HS-5 (cell line): ENCODE measurements at places on chromosomes 6 and 20.

- DNase-seq: no peak
Observed at GRCh38 chr6:156068881-156069280, 613.2 kb upstream of the NOX3 start.

DNA sequence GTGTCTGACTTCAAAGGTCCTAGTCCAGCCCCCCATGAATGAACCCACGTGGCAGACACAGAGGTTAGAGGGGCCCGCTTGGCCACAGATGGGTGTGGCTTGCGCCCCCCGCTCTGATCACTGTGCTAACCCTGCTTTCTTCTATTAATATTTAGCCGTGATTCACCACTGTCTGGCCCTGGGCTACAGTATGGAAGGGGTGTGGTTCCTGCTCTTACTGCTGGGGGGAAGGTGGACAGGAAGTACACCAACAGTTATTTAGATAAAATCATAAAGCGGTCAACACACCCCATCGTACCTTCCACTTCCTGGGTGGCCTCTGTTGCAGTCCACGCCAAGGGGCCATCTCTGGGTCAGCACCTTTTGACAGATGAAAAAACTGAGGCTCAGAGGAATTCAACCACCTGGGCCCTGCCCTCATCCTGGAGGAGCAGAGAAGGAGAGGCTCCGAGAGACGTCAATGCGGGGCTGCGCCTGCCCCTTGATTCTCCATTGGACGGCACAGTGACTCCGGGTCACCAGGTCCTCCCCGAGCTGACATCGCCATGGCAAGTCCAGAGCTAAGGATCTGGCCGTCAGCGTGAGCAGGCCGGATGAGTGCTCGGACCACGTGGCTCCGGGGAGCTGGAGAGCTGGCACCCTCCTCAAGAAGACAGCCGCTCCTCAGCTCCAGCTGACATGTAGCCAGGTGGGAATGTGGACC is 206.3 kb downstream of the PREX1 start:
- DNase-seq: peak; percentile 55

- DNase-seq: no peak
Observed at GRCh38 chr6:45728674-45729073, 287.0 kb downstream of the CLIC5 start.

- no peak for DNase-seq
Observed at GRCh38 chr20:47770935-47771334, 14.3 kb downstream of the SULF2 start.

DNA sequence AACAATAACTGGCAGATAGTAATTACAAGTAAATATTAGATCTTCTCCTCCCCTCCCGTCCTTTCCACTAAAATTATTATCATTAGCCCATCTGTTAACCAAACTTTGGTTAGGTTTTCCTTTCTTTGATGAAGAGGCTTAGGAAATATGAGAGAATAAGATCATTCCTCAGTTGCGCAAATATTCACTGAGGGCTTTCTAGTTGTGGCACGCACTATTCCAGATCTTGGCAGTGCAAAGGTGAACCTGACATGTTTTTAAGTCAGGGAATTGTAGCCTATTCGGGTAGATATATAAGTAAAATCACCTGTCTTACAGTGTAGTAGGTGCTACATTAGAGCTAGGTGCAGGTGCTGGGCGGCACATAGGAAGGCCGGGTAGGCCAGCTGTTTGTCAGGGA is 31.1 kb downstream of the RNF217 start:
- no peak for DNase-seq

DNA sequence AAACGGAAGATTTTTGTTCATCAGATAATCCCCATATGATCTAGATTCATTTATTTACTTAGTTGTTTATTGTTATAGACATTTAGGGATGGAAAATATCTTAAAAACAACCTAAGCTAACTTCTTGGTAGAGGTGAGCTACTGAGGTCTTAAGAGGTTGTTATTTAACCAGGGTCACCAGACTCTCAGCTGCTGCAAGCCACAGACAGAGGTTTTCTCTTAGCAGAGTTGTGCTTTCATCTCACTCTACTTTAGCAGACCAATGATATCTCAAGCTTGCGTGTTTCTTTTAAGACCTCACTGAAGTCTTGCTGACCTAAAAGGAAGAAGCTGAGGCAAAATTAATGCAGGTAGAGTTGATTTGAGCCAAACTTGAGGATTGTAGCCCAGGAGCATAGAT is 43.6 kb downstream of the NCOA7 start:
- no peak for DNase-seq

DNA sequence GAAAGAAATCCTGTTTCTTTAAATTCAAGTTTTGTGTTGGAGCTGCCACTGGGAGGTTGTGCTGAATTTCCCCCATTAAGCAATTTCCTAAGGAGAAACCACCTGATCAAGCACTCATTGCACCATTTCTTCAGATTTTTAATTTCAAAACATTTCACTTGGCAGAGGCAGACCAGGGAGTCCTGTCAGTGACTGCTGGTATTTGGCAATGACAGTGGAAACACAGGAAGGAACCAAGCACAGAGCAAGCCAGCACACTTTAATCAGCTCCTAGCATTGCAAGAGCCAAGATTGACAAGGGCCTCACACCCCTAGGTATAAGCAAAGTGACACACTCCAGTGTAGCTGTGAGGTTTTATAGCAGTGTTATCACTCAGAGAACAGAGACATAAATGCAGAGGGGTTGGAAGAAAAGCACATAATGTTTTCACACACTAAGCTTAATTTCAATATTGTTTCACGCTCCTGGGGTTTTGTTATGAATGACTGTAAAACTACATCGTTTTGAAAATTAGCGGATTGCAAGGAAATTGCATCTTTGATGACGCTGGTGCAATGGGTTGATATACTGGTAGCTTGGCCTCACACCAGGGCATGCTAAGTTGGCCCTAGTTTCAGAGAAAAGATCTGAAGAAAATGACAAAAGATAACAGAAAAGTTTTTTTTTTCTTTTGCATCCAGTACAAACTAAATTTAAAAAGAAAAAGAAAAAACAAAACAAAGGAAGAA is 768.4 kb downstream of the TFAP2A start:
- DNase-seq: no peak

DNA sequence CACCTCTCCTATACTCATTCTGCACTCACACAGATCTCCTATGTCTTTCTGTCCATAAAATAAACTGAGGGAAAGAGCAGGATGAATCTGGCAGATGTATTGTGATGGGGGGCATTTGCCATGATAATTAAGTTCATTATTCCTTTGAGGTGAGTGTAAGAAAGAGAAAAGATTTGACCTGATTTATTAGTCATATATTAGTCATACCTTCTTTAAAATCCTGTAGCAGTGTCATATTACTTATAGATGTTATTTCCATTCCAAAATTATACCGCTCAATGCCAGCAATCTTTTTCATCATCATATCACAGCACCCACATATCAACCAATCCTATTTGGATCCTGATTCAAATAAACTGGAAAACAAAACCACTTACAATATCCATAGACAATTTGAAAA is 733.3 kb upstream of the SLC35B3 start:
- no peak for DNase-seq

DNA sequence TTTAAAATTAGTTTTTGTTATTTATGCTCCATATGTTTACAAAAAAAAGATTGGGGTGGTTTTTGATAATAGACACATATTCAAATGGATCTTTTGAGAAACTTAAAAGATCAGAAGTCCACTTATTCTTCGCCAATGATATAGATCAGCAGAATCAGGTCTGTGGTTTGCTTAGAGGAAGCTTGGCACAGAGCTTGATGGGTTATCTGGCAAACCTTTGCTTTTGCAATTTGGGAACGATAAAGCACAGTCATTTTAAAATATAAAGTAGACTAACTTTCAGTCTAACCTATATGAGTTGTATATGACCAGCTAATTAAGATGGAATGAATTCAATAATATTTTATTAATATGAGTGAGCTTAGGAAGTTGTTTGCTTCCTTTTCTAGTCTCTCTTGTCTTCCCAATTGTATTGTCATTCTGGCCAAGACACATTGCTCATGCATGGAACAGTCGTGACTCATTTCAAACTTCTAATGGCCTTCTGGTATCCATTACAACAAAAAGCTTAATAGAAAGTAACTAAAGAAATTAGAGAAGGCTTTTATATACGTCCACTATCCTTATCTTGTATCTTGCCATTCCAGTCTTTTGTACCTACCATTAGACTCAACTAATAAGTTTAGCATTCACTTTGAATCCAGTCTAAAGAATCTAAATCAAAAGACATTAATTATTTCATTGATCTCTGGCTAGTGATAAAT is 118.7 kb downstream of the TBX18 start:
- DNase-seq: peak; percentile 38

- DNase-seq: no peak
Observed at GRCh38 chr20:23598481-23598880, 7.2 kb downstream of the CST9 start.

GRCh38 chr6:29619578-29620160 is 13.3 kb downstream of the GABBR1 start:
- no peak for DNase-seq

DNA sequence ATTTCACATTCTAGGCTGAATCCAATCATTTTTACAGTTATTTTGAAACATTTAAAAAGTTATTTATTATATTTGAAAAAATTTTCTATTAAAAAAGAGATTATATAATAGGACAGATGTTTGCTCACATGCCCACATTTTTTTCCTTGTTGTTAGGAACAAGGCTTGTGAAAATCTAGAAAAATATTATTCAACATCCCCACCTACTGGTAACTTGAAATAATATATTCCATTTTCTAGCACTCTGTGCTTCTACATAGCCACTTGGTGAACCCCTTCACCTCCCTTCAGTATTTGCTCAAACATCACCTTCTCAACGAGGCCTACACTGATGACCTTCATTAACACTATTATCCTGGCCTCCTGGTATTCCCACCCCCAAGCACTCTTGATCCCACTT is 18.3 kb upstream of the GPRC6A start:
- peak; percentile 18 for DNase-seq

DNA sequence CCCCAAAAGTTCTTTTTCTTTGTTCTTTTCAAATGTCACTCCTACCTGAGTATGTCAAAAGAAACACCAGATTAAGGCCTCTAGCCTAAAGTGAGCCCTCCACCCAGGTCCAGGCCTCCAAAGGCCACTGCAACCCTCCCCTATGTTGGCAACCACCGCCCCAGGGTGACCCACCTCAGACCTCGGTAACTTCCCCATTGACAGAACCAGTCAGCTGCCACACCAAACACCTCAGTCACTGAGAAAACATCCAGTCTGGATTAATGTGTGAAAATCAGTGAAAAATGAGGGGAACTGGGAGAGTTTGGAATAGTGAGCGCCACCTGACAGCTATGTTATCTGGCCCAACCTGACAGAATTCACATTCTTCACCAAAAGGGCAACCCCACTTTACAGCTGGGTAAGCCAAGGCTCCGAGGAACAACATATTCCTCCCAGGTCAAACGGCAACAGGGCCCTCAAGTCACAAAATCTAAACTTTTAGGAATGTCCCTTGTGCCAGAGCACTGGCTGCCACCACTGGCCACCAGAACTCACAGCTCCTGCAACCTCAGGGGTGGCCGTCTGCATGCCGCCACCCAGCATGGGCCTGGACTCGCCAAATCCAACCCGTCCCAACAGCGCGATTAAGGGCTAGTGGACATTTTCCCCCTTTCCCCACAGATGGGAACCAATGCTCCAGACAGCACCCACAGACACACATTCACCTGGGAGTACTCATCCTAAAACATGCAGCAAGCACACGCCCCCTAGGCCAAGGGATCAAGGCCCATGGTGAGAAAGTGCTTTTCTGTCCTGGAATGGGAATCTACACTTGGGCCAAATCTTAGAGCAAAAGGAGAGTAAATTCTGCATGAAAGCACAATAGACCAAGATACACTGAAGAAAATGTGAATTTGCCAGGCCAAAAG is 4.8 kb downstream of the TAF4 start:
- no peak for DNase-seq

DNA sequence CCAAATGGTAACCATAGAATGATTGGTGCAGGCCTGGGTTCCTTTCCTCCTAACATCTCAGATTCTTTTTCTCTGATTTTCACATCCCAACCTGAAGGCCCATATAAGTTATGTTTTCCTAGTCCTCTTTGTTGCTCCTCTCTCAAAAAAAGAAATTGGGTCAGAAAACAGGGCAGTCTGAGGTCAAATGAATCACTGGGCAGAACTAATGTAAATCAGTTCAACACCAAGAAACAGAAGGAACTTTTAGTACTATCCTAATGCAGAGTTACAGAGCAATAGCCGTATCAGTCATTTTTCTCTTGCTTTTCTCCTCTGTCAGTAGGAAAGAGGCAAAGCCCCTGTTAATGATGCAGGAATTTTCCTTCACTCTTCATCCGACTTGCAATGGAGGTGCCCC is 11.0 kb upstream of the TPD52L1 start:
- DNase-seq: no peak

- no peak for DNase-seq
Observed at GRCh38 chr20:24943731-24944130, 5.3 kb upstream of the CST7 start.

GRCh38 chr20:57321142-57321541 is 8.5 kb upstream of the SPO11 start:
- no peak for DNase-seq

DNA sequence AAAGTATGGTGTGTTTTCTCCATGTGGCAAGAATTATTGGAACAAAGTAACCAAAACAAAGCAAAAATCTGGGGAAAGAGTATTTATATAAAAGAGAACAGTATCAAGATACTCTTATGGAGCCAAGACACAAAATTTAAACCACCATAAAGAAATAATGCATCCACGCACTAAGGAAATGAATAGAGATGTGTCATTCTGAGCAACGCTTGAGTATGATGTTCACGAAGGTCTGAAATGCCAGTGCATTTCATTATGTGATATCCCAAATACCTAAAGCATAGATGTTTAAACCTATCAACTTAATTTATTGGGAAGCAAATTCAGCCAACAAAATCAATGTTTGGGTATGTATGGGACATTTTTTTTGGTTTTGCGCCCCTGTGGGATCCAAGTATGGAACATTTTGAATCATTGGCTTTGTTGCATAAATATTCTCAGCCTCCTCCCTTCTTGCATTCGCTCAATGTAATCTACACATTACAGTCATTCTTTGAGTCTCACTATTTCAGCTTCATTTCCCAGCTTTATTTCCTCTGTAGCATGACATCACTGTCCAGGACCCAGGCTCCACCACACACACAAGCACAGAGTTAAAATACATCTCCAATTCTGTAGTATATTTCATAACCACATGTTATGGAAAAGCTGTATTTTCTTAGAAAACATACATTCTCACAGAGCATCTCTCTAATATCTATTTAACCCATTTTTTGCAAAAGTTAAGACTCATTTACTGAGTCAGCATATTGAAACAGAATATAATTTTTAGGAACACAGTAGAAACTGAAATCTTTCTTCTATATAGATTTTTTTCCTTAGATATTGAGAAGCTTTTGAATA is 11.6 kb upstream of the MOXD1 start:
- no peak for DNase-seq

GRCh38 chr6:119938752-119939151 is 589.2 kb upstream of the MAN1A1 start:
- no peak for DNase-seq

- no peak for DNase-seq
Observed at GRCh38 chr6:11542863-11543262, 5.3 kb downstream of the TMEM170B start.

GRCh38 chr6:72975352-72975752 is 249.9 kb downstream of the KHDC1L start:
- no peak for DNase-seq

DNA sequence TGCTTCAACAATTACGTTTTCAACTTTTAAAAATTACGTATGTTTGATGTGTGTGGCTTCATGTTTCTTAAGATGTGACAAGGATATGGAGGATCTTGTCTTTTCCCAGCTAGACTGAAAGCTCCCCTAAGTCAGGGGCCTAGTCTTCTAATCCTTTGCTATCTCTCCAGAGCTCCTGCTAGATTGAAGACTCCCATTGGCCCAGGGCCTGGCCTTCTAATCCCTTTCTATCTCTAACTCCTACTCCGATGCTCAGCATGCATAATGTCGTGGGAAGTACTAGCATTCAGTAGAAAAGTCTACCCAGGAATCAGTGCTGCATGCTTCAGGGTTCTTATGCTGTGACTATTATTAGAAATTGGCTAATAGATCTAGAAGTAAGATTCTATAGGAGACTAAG is 144.8 kb upstream of the SUPT3H start:
- no peak for DNase-seq
